ENCODE measurements at places on chromosomes 1 and 21. TPM values are rescaled to one million over a fixed set of nuclear protein-coding genes. Genes with fewer than 3 reads are reported as not detected.
A peak's percentile ranks its signal among the peaks of the same experiment; 100 is the strongest.

GRCh38 chr1:36436821-36437220 lies 13.4 kb downstream of the OSCP1 start:
- peak; percentile 97 for DNase-seq

DNA sequence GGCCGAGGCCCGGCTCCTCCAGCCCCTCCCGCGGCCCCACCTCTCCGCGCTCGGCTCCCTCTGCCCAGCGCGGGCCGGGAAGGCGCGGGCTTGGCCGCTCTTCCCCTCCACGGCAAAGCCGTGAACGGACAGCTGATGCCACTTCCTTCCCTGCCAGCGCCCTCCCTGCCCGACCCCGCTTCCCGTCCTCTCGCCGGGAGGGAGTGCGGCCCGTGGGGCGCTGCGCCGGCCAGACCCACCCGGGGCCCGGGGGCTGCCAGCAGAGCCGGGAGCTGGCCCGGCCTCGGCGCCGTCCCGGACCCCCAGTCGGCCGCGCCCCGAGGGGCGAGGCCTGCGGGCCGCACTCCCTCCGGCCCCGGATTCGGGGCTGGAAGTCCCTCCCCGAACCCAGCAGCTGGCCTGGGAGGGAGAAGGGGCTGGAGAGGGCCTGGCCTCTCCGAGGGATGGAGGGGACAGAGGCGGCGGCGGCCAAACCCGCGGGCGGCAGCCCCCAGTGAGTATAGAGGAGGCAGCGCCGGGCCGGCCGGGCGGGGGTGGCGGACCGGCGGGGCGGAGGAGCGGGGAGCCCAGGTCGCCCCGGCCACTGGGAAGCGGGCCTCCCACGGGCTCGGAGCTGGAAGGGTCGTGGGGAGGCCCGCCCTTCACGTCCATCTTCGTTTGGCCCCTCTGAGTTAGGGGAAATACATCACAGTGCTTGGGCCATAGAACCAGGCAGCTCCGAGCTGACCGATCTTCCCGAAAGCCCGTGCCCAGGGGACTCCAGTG lies at the start of gene KIAA1614:
TSS of gene KIAA1614 (plus strand) at position 97 of the 765 bp plus-strand sequence. CDS start at position 444, 347 bp downstream.
- DNase-seq: no peak

DNA sequence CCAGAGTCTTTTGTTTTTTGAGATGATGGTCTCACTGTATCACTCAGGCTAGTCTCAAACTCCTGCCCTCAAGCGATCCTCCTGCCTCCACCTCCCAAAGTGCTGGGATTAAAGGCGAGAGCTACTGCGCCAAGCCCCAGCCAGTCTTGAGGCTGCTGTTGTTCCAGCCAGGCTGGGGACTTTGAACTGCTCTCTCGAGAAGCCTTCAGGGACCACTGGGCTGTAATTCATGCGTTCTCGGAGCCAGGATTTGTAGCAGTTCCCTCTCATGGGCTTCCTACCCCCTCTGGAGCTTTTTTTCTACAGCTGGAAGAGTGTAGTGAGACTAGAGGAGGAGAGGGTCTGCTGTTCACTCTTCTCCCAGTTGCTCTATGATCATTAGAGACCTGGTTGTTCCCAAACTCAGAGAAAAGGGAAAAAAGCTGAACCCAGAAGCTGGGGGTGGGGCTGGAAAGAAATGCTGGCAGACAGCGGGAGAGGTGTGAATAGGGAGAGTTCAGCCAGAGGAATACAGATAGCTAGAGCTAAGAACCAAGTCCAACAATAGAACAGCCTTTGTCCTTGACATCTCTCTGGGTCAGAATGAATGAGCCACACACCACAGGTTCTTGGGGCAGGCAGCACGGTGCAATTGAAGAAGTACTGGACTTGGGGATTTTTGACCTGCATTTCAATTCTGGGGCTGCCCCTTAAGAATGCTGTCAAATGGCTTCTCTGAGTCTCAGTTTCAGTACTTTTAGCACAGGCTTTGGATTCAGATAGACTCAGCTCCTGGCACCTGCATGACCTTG lies 13.2 kb upstream of the SLC41A1 start:
- DNase-seq: no peak

DNA sequence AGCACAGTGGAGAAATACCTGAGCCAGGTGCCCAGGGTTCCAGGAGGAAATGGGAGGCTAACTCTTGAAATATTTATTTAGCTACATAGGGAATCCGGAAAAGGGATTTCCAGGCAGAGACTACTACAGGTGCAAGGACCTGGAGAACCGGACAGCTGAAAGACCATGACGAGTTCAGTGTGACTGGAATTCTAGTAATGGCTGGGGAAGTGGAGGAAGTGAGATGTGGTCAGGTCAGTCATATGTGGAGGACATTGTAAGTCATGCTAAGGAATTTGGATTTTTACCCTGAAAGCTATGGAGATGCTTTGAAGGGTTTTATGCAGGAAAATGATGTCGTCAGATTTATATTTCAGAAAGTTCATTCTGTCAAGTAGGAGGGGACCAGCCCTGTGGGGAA lies 1.8 kb downstream of the CAP1 start:
- DNase-seq: peak; percentile 19

The HDAC1 gene
- 95.8 TPM for total RNA-seq

The GPR89A gene
- 33.2 TPM for total RNA-seq

The THEM5 gene
- not detected for total RNA-seq

- DNase-seq: no peak
These were observed 90.3 kb downstream of the TAS1R2 start for GRCh38 chr1:18769140-18769539.

DNA sequence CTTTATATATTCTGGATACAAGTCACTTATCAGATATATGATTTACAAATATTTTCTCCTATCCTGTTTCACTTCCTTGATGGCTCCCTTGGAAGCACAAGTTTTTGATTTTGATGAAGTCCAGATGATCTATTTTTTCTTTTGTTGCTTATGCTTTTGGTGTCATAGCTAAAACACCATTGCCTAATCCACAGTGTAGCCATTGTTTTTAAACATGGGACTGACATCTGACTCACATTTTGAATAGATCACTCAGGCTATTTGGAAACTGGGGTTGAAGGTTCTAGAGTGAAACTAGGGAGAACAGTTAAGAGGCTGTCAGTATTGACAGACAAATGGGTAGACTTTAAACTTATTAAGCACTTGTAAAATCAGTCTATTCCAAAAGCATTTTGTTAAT lies 16.6 kb downstream of the AK4 start:
- peak; percentile 79 for DNase-seq

DNA sequence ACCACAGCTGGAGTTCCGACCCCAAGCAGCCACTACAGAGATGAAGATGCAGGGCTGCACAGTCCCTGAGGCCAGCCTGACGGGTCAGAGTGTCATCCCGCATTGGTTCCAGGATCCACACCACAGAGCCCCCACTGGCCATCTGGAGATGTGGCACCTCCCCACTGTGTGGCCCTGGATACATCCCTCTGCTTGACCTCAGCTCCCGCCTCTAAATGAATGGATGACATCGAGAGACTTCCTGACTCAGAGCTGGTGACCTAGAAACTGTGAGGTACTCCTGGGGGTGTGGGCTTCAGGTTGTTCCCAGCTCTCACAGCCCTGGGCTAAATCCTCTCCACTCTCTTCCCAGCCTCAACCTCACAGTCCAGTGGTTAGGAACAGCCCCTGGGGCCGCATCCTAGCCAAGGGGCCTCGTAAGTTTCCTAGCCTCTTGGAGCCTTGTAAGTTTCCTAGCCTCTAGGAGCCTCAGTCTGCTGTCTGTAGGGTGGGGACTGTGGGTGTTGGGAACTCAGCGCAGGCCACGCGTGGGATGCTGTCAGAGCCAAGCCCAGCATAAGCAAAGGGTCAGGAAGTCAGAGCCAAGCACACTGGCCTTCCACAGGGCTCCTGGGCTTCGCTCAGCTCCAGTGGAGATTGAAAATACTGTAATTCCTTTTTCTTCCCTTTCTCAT lies 87.5 kb upstream of the RUNX3 start:
- no peak for DNase-seq

- DNase-seq: peak; percentile 9
These were observed 122.6 kb downstream of the KCNJ6 start for GRCh38 chr21:37793660-37794059.

DNA sequence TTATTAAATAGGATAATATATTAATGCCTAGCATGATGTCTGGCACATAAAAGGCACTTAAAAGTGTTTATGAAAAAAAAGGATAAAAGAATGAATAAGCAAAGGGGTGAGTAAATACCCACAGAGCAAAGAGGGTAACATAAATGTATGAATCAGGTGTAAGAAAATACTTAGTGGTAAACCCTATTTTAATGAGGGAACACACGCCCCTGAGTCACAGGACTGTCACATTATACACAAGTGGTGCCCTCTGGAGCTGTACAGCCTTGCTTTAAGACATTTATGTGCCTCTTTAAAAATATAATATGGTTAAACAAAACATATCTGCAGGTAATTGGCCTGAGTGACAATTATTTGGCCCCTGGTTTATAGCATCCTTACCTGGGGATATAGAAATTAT lies 78.1 kb upstream of the PTBP2 start:
- peak; percentile 6 for DNase-seq

The RGS5 gene
- 6.0 TPM for total RNA-seq

Data from bronchial epithelial cell (primary cell).